ENCODE measurements at places on chromosomes 4 and X. TPM values are rescaled to one million over a fixed set of nuclear protein-coding genes. Genes with fewer than 3 reads are reported as not detected.

DNA sequence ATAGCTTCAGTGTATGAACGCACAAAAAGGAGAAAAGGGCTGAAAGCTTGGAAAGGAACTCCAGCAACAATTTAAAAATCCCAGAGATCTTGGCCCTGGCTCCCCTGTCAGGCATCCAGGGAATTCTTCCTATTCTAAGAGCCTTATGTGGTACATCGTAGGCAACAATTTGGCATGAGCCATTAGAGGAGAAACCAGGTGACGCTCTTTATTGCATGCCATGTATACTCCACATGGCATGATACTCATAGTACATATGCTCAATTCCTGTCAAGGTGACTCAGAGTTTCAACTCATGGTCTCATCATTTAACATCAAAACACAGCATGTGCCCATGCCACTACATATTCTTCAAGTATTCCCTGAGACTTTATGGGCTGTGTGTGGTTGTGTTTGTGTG is 191.3 kb downstream of the OR13H1 start:
- no peak for DNase-seq

- DNase-seq = no peak
Observed at GRCh38 chr4:99276417-99276816, 14.4 kb downstream of the ADH1A start.

DNA sequence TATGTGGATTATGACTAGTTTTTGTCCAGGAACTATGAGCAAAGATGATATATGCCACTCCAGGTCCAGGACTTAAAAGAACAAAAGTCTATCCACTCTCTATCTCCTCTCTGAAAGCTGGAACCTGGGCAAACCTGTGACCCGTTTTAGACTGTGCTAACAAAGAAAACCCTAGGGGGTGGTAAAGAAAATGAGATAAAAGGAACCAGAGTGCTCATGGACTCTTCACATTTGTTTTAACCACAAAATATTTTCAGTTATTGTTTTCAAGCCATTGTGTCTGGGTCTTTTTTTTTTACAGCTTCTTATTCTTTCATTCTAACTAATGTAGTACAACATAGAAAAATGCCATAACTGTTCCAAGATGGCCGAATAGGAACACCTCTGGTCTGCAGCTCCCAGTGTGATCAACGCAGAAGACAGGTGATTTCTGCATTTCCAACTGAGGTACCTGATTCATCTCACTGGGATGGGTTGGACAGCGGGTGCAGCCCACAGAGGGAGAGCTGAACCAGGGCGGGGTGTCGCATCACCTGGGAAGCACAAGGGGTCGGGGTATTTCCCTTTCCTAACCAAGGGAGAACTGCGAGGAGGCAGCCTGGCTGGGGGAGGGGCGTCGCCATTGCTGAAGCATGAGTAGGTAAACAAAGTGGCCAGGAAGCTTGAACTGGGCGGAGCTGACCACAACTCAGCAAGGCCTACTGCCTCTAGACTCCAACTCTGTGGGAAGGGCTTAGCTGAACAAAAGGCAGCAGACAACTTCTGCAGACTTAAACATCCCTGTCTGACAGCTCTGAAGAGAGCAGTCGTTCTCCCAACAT is 45.1 kb downstream of the CHM start:
- no peak for DNase-seq

The IL15 gene
- total RNA-seq = 2.7 TPM

GRCh38 chr4:7218686-7219085 is 26.3 kb downstream of the SORCS2 start:
- DNase-seq = no peak

- DNase-seq = no peak
Observed at GRCh38 chrX:119062750-119063374, 9.9 kb upstream of the CT47C1 start.

The NIPAL1 gene
- 11.6 TPM for total RNA-seq

The MAGEC1 gene
- not detected for total RNA-seq

GRCh38 chrX:20001588-20001987 is 10.7 kb upstream of the BCLAF3 start:
- DNase-seq = no peak

GRCh38 chr4:94974773-94975172 is 217.0 kb downstream of the BMPR1B start:
- DNase-seq = no peak

DNA sequence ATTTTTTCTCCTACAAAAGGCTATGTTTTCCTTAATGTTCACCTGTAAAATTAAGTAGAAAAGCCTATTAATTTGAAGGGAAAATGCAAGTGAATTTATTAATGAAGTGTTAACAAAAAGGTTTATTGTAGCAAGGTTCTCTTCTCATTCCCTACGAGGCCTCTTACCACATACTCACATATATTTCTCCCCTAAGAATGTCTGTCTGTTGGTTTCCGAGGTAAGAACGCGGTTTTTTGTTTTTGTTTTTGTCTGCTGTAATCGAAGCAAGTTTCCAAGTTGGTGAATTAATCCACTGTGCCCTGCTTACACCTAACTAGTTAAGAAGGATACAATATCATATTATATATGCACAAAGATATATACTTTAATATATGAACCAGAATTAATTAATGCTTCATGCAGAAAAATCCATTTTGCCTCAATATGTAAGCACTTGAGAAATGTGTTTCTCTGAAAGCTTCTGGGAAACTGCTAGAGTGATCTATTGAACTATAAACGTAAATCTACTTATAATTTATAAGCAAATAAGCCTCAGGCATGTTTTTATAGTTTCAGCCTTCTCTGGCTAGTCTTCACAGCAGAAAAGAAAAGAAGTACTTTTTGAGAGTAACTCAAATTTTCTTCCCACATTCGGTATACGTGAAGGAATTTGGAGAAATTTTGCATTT is 120.8 kb downstream of the EGF start:
- DNase-seq = no peak

- no peak for DNase-seq
Observed at GRCh38 chr4:109609431-109609830, 49.4 kb downstream of the MCUB start.

GRCh38 chrX:11282043-11282442 is 11.2 kb upstream of the AMELX start:
- DNase-seq = no peak

The TENM3 gene
- total RNA-seq = 1.4 TPM

DNA sequence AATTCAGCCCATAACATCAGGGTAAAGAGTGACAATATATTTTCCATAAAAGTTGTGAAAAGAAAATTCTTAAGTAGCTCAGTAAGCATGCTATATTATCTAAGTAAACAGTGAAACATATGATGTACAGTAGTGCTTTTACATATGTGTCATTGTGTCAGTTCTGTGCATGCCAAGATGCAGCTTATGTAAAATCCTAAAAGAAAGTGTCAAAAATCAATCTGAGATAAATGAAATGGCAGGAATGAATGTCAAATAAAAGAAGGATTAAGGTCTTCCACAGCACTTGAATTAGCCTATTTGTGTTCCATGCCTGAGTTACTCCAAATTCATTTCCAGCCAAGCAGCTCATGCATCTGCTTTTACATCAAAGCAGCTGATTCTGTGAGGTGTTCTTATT is 452.7 kb upstream of the HS3ST1 start:
- DNase-seq = no peak

Data from left lobe of liver (tissue), 2 donors.